Activated CD4-positive, alpha-beta T cell treated with anti-CD3 and anti-CD28 coated beads for 48 hours (primary cell): ENCODE measurements at places on chromosomes 6 and 20.

GRCh38 chr6:139308936-139309603, 17.3 kb upstream of the TXLNB start:
- no peak for DNase-seq

GRCh38 chr6:11968241-11968806, 43.8 kb upstream of the HIVEP1 start:
- no peak for DNase-seq

DNA sequence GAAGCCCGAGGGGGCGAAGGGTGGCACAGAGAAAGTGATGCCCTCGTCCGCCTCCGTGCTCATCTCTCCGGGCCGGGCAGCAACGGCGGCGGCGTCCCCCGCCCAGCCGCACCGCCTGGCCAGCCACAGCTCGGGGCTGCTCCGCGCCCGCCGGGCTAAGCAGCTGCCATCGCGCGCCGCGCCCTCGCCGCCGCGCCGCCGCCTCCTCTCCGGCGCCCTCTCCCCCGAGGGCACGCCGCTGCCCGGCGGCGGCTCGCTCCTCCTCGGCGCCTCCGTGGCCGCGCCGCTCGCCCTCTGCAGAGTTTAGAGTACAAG, 225 bp downstream of the MAP3K5 start:
- no peak for DNase-seq

GRCh38 chr6:17165383-17165782, 63.5 kb downstream of the STMND1 start:
- DNase-seq: no peak

GRCh38 chr6:138609801-138610430, 110.6 kb upstream of the NHSL1 start:
- DNase-seq: no peak

- no peak for DNase-seq
These were observed 277.5 kb downstream of the PTPRK start for GRCh38 chr6:128242765-128243403.

DNA sequence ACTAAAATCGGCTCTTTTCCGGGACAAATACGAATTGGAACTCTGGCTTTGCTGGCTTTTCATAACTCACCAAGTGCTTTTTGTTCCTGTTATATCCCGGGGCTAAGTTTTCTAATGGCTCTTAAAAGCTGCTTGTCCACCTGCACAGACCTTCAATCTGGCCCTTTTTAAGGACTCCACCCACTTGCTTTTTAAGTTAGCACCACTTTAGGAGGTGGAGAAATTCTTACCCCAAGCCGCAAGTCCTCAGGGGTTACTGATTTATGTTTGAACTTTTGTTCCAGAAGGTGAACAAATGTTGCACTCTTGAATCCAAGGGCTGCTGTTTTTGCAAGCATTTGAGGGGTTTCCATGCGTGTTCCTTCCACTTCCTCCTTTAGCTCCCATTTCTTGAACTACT, 37.8 kb downstream of the FAM184A start:
- DNase-seq: no peak

DNA sequence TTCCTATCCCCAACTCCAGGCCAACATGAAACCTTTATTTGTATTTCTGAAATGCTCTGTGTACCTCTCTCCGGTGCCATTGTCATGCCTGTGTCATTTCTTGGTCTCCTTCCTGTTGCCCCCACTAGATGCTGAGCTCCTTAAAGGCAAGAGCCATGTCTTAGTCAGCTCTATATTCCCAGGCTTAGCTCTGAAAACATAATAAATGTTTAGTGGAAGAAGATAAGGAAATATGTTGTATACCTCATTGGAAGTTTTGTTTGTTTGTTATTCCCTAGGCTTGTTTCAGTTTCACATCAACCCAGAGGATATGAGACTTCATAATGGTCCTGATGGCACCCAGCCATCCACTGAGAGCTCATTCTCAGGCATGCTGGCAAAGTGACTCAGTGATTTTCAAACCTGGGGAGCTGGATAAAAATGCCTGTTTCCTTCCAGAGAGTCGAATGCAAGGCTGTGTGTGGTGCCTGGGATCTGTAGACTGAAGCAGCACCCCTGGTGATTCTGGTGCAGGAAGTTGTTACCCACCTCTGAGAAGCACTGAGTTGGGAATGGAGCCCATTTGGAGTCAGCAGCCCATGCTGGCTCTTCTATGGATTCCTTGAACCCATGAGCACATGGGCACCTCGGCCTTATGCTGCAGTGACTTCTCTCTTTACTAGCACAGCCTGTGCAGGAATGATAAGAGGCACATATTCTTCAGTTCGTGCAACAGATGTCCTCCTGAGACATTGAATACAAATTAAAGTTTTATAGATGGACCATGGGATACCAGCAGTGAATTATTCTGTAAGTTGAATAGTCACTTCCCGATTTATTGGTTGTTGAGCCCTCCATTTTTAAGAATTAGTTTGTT, 205.2 kb downstream of the FARS2 start:
- no peak for DNase-seq

- no peak for DNase-seq
These were observed 63.5 kb downstream of the AKAP12 start for GRCh38 chr6:151303231-151303630.
